SHP77 treated with DMSO at 0.1 percent for 48 hours (cell line): ENCODE measurements at places on chromosomes 3 and 15.

DNA sequence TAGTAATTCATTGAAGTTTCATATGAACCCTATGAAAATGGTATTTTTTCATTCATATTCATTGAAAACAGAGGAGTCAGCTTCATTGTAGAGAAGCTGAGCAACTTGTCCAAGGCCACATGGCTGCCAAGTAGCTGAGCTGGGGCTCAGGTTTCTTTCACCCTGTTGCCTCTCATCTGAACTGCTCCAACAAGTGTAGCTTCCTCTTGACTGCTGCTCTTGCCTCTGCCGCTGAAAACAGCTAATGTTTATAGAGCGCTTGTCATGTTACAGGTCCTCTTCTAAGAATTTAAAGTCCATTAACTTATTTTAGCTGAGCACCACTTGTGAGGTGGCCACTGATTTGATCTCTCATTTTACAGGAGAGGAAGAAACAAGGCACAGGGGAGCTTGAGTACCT is 81.1 kb downstream of the PDCD6IP start:
- no peak for DNase-seq

- DNase-seq: no peak
These were observed 32.4 kb upstream of the ALDH1A3 start for GRCh38 chr15:100847194-100847593.

DNA sequence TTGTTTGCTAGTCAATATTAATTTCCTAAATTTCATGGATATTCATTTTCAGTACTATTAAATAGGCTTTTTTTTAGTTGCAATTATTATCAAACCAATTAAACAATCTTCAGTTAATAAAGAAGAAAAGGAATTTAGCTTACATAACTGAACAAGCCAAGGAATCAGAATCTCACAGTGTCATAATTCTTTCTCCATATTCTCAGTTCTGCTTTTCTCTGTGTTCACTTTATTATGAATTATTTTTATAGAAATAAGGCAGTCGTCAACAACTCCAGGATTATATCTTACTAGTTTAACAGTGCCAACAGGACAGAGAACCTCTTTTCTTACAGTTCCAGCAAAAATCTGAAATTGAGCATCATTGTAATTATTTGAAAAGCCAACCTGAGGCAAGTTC is 221.7 kb downstream of the CGGBP1 start:
- DNase-seq: no peak

GRCh38 chr15:76343313-76343996 is 6.9 kb downstream of the ISL2 start:
- DNase-seq: no peak

DNA sequence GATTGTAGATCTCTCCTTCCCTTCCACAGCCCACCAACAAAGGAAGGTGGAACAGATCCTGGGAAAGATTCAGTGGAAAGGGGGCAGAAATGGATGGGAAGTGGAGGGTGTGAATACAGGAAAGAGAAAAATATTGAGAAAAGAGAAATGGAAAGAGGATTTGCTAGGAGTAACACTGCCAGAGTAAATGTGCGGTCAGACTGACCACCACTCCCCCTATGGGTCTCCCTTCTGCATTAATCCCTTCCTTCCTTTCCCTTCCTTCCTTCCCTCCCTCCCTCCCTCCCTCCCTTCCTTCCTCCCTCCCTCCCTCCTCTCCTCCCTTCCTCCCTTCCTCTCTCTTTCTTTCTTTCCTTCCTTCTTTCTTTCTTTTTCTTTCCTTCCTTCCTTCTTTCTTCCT is 12.0 kb upstream of the COMMD2 start:
- DNase-seq: no peak

GRCh38 chr3:45462522-45463265 is 74.3 kb downstream of the LARS2 start:
- DNase-seq: no peak

DNA sequence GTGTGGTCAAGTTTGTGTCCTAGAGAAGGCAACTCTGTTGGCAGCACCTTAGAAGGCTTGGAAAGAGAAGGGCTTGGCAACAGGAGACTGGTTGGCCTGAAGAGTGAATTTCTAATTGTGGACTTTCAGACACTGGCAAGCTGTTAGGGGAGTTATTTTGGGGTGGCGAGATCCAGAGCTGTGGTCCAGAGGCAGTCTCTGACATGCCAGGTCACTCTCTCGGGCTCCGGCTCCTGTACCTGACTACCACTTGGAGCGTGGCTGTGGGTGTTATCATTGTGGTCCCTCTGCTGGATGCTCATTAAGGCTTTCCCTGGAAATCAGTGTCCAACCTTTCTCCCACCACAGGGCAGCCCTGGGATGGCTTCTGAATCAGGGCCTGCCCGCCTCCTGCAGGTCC is 209.0 kb downstream of the SLCO3A1 start:
- DNase-seq: no peak

DNA sequence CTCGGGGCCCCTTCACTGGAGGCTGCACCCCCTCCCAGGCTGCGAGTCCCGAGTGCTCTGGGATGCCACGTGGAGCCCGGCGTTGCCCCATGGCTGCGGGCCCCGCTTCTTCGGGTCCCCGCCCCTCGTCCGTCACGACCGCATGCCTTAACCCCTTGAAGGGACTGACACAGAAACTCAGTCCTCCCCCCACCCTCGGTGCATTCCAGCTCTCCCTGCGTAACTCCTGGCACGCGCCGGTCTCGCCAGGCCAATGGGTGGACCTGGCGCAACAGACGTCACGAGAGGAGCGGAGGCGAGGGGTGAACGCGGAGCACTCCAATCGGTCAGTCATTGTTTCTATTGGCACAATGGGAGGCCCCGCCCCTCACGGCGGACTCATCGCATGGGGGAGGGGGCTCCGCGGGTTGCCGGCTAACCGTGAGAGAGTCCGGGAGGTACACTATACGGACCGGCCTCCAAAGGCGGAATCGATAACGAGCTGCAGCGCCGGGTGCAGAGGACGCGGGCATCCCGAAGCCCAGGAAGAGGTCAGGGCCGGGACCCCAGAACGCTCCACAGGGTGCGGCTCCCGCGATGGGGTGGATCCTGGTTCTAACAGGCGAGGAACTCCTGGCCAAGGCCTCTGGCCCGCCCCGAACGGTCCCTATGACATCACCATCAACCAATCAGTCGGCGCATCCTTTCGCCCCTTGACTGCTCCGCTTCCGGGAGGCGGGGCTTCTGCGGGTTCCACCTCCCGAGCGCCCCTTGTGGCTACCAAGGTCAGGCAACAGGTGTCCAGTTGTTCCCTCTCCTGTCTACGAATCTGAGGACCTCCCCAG is 1.0 kb upstream of the CELSR3 start:
- DNase-seq: peak; percentile 97

GRCh38 chr3:136938334-136938733 is 19.4 kb upstream of the IL20RB start:
- DNase-seq: no peak

DNA sequence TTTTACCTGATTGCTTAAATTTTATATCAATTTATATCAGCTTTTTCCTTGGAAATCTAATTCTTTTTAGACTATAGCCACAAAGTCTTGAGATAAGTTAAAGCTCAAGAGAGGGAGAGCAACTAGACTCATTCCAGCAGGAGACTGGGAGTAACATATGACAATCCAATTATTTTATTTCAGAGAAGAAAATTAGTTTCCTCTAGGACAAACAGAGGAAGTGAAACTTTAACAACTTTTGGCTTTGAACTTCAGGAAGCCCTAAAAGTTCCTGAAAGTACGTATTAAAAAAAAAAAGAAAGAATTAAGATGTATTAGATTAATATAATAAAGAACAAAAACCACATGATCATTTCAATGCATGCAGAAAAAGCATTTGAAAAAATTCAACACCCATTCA is 13.9 kb upstream of the UBE2E2 start:
- no peak for DNase-seq

DNA sequence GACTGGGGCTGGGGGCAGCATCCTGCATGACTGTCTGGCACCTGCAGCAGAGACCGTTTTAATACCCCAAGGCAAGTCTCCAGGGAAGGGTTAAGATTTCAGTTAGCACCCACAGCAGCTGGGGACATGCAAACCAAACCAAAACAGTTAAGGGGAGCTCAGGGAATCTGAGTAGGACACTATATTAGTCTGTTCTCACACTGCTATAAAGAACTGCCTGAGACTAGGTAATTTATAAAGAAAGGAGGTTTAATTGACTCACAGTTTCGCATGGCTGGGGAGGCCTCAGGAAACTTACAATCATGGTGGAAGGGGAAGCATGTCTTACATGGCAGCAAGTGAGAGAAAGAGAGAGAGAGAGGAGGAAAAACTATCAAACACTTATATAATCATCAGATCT is 25.3 kb downstream of the GALNT15 start:
- no peak for DNase-seq

GRCh38 chr3:132911741-132912415 is 126.3 kb upstream of the TMEM108 start:
- no peak for DNase-seq

DNA sequence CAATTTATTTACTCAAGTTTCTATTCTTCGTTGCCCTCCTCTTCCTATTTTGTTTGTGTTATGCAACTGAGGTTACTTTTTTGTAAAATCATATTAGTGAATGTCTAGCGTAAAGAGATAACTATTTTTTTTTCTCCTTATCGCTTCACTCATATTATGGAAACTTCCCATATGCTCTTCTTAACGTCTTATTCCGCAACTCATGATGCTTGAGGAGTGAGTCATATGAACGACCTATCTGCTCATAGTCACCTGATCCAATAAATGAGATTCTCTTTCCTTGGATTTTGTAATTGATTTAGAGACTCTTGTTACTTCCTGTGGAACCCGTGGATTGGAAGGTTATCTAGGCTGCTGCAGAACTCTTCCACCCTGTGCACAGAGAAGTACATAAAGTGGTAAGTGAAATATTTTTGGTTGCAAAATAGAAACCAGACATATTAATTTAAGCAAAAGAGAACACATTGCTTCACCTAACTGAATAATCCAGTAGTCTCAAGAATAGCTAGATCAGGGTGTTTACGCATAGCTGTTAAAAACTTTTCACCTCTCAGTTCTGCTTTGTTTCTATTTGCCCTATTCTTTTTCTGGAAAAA is 719.3 kb upstream of the SGO1 start:
- no peak for DNase-seq

- no peak for DNase-seq
These were observed 220.6 kb upstream of the THRB start for GRCh38 chr3:24715171-24715792.

- no peak for DNase-seq
These were observed 53.3 kb downstream of the OSBPL10 start for GRCh38 chr3:31927811-31928210.

GRCh38 chr3:99471353-99472323 is 166.8 kb upstream of the COL8A1 start:
- no peak for DNase-seq

DNA sequence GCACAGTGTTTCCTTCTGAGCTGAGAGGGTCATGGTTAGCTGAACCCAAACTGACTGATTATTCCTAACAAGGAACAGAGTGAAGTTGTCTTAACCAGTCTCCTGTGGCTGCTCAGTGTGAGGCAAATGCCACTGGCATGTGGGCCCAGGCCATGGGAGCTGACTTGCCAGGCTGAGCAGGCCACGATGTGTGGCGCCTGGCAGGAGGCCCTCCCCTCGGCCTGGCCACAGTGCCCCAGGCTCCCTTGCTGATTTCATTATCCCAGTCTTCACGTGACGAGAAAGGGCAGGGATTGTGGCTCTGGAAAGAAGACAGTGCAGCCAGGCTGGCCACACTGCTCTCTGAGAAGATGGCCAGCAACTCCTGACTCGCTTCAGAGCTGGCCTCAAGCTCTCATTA is 58.8 kb downstream of the SLCO2A1 start:
- DNase-seq: no peak

- no peak for DNase-seq
These were observed 44.5 kb downstream of the KY start for GRCh38 chr3:134606033-134607025.

DNA sequence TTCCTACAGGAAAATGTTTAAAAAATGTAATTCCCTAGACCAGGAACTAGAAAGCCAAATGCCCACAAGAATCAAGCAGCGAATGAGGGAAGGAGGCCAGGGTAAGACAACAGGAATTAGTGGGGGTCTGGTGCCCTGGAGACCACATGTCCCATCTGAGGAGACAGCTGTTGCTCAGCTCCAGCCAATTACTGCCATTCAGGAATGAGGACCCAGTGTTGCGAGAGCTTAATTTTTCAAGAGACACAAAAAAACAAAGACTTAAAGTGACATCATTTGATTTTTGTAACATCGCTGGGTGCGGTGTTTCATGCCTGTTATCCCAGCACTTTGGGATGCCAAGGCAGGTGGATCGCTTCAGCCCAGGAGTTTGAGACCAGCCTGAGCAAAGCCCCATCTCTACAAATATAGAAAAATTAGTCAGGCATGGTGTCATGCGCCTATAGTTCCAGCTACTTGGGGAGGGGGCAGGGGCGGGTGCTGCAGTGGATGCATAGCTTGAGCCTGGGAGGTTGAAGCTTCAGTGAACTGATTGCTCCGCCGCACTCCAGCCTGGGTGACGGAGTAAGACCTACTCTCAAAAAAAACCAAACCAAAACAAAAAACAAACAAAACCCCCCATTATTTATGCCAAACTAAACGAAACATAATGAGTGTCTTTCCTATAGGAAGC is 52.8 kb upstream of the LRIG1 start:
- no peak for DNase-seq

DNA sequence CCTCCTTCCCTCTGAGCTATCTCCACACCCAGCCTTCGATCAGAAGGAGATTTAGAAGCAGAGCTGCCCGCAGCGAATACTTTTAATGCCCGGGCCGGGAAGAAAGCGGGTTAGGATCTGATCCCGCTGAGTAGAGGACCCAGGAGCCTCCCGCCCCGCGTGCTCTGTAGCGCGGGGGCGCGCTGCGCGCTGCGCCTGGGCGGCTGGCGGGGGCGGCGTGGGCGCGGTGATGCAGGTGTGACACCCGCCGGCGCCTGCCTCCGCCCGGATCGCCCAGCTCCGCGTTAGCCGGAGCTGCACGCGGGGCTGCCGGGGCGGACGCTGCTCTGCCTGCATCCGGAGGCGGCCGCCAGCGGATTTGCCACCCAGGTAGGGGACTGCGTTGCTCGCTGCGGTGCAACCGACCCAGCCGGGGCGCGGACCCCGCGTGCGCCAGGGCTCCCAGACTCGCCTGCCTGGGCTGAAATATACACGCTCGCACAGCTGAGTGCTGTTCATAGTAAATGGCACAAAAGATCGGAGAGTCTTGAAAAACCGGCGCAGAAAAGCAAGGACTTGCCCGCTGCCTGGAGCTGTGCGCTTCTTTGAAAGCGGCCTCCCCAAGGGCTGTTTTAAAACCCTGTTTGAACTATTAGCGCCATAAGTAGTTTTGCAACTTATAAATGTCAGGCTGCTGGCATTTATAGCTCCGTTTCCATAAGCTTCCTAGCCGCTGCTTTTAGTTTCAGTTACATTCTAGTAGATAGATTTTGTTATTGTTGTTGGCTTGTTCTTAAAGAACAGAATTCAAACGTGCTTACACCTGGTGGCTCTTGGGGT is at the start of gene SV2B:
Gene SV2B, plus strand, starts transcription at position 263 of the 819 bp plus-strand sequence. CDS start 126,007 bp downstream, outside the sequence.
- peak; percentile 36 for DNase-seq

DNA sequence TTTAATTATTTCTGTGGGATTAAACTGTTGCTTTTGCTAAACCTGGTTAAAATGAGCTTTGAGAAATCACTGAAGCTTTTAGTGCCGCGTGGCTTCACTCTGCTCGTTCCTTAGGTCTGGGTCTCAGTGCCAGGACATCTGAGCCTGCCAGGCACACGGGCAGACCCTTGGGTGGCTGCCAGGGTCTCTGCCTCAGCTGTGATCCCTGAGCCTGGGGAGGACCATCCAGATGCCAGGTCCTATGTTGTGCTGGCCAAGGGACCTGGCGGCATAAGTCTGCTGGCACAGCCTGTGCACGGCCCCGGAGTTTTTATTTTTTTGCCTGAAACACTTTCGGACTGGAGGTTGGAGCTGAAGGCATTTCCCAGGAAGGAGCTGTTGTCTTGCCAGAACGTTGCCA is 328.1 kb downstream of the LRTM1 start:
- no peak for DNase-seq

GRCh38 chr3:23867838-23868237 is 49.0 kb downstream of the NKIRAS1 start:
- no peak for DNase-seq
